ENCODE measurements at places on chromosomes 2 and 18.

DNA sequence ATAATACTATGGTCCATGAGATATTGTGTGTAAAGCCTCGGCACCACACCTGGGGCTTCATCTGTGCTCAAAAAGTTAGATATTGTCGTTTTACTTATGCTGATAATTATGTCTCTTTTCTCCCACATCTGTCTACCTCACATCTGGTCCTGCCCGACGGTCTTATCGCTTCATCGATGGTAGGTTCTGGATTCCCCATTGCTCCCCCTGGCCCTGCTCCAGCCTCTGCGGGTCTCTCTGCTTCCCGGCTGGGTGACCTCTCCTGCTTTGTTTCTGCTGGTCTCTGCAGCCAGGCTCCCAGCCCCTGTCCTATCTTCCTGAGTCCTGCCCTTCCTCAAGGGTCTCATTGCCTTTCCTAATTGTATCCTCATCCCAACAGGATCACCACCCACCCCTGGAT, 294.2 kb downstream of the NDUFA10 start:
- H3K4me3 ChIP-seq: no peak overlapping the region
- no peaks in the 10 kb centered on the region for H3K4me1 ChIP-seq
- peaks cover 7% of the 10 kb centered on the region for H3K27me3 ChIP-seq
- no peak overlapping the region for H3K27ac ChIP-seq
- DNase-seq: no peak
- H3K36me3 ChIP-seq: no peaks in the 10 kb centered on the region

DNA sequence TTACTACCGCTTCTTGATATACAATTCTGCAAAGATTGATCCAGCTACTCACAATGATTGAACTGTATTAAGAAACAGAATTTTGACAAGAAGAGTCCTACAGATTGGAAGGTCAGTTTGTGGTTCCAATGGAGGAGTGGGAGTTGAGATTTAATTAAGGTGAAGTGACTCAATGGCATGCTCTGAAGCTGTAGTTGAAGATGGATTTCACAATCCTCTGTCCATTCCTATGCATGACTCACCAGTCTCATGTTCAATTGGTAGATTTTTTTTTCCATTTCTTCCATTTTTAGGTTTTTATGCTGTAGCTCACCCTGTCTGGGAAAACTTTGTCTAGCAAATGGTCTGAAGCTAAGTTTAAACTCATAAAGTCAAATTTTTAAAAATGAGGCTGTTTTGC, 83.3 kb downstream of the DPP4 start:
- no peak for DNase-seq
- H3K36me3 ChIP-seq: no peaks in the 10 kb centered on the region
- no peaks in the 10 kb centered on the region for H3K4me1 ChIP-seq
- peak overlapping the region; percentile 43 for H3K27ac ChIP-seq
- no peaks in the 10 kb centered on the region for H3K27me3 ChIP-seq

DNA sequence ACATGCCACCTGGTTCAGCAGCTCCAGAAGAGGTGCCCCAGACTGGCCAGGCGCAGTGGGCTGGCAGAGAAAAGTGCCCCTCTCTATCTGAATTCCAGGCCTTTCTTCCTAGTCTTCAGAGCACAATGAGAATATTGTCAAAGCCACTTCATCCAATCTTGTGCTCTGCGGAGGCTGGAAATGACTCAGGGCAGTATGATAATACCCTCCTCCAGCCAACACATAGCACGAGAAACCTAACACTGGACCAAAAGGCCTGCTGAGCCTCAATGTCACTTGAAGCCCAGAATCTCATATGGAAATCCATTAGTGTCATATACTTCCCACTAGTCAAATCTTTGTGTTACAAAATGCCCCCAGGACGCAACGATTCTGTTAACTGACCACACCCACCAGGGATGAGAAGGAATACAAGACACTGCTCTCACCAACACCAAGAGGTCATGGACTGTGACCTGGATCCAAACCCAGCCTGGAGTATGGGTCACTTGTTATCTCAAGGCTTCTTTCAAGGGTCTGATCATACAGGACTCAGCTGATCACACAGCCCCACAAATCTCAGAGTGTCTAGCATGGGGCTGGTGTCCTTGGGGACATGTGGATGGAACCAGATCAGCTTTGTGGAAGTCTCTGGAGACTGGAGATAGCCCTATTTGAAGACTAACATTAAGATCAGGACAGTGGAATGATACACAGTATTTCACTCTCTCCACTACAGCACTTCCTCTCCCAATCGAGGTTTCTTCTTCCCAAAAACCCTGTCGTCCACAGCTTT, 10.1 kb downstream of the KIF3C start:
- H3K4me3 ChIP-seq: no peak overlapping the region
- H3K27ac ChIP-seq: no peak overlapping the region
- no peaks in the 10 kb centered on the region for H3K27me3 ChIP-seq
- H3K4me1 ChIP-seq: no peaks in the 10 kb centered on the region

DNA sequence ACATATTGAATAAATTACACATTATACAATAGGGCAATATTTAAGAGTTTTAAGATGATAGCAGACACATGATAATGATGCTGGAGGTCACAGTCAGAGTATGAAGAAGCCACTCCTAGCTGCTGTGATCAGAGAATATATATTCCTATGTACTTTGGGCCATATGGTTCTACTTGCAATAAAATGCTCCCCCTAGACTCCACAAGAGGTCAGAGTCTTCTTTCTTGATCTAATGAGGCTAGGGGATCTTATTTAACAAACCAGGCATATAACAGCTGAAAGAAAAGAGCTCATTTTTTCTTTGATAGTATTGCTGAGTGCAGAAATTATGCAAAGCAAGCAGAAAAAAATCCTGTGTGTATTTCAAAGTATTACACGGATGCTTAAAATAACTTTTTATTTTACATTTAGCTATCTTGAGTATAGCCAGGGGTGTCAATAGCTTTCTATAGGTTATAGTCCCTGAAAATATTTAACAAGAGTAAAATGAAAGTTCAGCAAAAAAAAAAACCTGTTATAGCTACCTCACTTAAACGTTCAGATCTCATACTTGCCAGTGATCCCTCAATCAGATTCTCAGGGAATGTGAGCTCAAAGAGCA, 748.7 kb upstream of the CHAC2 start:
- H3K36me3 ChIP-seq: no peaks in the 10 kb centered on the region
- no peaks in the 10 kb centered on the region for H3K4me1 ChIP-seq
- no peak overlapping the region for H3K4me3 ChIP-seq
- no peak for DNase-seq

DNA sequence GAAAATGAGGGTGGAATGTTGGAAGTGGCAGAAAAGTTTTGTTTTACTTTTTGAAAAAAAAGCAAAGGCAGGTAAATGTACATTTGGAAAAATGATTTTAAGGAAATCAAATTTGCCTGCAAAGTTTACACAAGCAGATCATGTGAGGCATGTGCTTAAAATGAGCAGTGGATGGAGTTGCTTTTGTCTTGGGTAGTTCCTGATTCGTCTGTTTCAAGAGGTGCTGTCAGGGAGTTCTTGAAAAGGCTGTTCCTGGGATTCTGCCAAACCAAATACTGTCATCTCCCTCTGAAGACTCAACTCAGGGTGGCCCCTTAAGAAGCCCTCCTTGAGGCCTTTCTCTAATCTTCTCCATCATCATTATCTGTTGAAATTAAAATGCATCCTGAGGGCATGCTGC, 59.0 kb downstream of the TACR1 start:
- no peak overlapping the region for H3K27ac ChIP-seq
- no peak for DNase-seq
- H3K27me3 ChIP-seq: no peaks in the 10 kb centered on the region
- no peak overlapping the region for H3K4me3 ChIP-seq
- no peaks in the 10 kb centered on the region for H3K36me3 ChIP-seq

DNA sequence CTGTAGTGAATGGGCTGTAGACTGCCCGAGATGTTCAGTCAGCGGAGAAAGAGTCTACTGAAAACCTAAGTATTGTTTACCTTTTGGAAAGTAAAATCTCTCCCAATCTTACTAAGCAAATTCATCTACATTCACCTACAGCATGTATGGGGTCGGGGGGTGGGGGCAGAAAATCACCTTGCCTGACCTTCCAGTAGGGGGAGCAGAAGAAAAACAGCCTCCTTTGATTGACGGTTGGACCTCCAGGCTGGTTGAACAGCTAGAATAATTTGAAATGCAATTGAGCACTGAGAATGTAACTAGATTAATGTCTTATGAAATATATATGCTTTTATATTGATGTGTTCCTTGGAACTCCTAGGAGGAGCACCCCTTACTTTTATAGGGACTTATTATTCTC, 10.0 kb downstream of the LRATD1 start:
- H3K4me1 ChIP-seq: no peaks in the 10 kb centered on the region
- no peaks in the 10 kb centered on the region for H3K36me3 ChIP-seq
- no peak overlapping the region for H3K4me3 ChIP-seq
- DNase-seq: no peak
- no peaks in the 10 kb centered on the region for H3K27me3 ChIP-seq
- H3K27ac ChIP-seq: no peak overlapping the region

- DNase-seq: no peak
- H3K27ac ChIP-seq: no peak overlapping the region
- H3K27me3 ChIP-seq: no peaks in the 10 kb centered on the region
- no peak overlapping the region for H3K4me3 ChIP-seq
- no peaks in the 10 kb centered on the region for H3K36me3 ChIP-seq
- no peaks in the 10 kb centered on the region for H3K4me1 ChIP-seq
Measured at GRCh38 chr2:27932396-27932795, 41.9 kb downstream of the BABAM2 start.

DNA sequence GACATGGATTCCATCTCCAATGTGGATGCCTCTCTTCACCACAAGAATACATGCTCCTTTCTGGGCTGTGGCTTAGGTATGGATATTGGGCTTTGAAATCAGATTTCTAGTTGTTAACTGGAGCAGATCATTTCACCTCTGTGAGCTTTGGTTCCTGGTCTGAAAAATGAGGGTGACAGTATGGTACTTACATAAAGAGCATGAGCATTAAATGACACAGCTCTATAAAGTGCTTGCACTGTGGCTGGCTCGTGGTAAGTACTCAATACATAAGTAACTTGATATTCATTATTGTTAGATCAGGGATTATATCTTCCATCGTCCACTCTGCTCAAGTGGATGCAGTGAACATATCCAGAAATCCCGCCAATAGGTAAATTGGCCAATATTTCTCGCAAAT, 33.4 kb downstream of the ARHGAP25 start:
- no peaks in the 10 kb centered on the region for H3K27me3 ChIP-seq
- no peaks in the 10 kb centered on the region for H3K4me1 ChIP-seq
- DNase-seq: no peak
- no peak overlapping the region for H3K27ac ChIP-seq

DNA sequence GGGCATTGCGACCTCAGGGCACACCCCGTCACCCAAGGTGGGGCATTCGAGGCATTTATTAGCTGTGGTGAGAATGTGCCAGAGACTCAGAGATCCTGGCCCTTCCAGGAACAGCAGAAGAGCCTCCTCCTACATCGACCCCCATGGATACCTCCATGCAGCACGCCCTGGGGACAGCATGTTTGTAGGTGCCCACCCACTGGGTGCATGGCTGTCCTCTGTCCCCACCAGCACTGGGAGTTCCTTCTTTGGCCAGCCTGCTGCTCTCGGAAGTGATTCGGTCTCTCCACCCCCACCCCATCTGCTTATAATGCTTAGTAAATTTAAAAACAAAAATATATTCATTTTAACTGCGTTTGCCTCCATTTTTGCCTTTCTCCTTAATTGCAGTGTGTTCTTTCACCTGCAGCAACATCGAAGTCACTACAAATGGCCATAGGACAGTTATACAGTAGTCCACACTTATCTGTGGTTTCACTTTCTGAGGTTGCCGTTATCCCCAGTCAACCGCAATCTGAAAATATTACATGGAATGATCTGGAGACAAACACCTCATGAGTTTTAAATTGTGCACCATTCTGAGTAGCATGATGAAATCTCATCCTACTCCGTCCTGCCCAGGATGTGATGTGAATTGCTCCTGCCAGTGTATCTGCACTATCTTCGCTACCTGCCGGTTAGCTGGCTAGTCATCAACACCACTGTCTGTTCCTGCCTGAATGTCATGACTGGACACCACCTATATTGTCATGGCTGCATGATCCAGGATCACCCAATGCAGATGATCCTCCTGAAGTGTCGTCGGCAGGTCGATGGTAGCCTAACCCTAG, 29.6 kb upstream of the ZCCHC2 start:
- H3K27ac ChIP-seq: no peak overlapping the region
- no peaks in the 10 kb centered on the region for H3K27me3 ChIP-seq
- H3K4me1 ChIP-seq: no peaks in the 10 kb centered on the region
- no peak for DNase-seq
- no peak overlapping the region for H3K4me3 ChIP-seq

- DNase-seq: no peak
- H3K27me3 ChIP-seq: no peaks in the 10 kb centered on the region
- H3K27ac ChIP-seq: no peak overlapping the region
- H3K36me3 ChIP-seq: no peaks in the 10 kb centered on the region
- no peak overlapping the region for H3K4me3 ChIP-seq
Measured at GRCh38 chr18:13530033-13530878, 196.1 kb downstream of the FAM210A start.

- H3K27me3 ChIP-seq: no peaks in the 10 kb centered on the region
- no peak for DNase-seq
- peaks cover 5% of the 10 kb centered on the region for H3K36me3 ChIP-seq
- no peaks in the 10 kb centered on the region for H3K4me1 ChIP-seq
Measured at GRCh38 chr2:193584522-193584938, 1389.8 kb upstream of the TMEFF2 start.

DNA sequence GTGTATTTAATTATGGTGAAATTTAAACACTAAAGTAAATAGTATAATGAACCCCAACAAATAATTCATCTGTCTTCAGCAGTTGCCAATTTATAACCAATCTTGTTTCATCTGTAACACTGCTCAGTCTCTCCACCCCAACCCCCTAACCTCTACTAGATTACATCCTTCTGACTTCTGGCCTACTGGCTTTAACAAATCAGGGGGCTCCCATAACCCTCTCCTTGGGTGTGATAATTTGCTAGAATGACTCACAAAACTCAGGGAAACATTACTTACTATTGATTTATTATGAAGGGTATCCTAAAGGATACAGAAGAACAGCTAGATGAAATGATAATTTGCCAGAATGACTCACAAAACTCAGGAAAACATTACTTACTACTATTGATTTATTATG, 50.7 kb downstream of the PIK3C3 start:
- H3K4me1 ChIP-seq: no peaks in the 10 kb centered on the region
- H3K36me3 ChIP-seq: peaks cover 6% of the 10 kb centered on the region
- no peak overlapping the region for H3K4me3 ChIP-seq
- H3K27me3 ChIP-seq: no peaks in the 10 kb centered on the region
- DNase-seq: no peak

GRCh38 chr2:46460241-46460921, 19.0 kb upstream of the TMEM247 start:
- no peaks in the 10 kb centered on the region for H3K27me3 ChIP-seq
- no peak overlapping the region for H3K4me3 ChIP-seq
- H3K27ac ChIP-seq: peak overlapping the region; percentile 65
- H3K4me1 ChIP-seq: peaks cover 6% of the 10 kb centered on the region
- peak; percentile 51 for DNase-seq
- no peaks in the 10 kb centered on the region for H3K36me3 ChIP-seq

- no peaks in the 10 kb centered on the region for H3K27me3 ChIP-seq
- H3K4me3 ChIP-seq: no peak overlapping the region
- no peaks in the 10 kb centered on the region for H3K36me3 ChIP-seq
- no peak overlapping the region for H3K27ac ChIP-seq
- no peak for DNase-seq
Measured at GRCh38 chr2:85702172-85702571, 8.0 kb downstream of the GNLY start.

Data from breast epithelium (tissue), 4 donors.